ENCODE measurements at places on chromosomes 11 and 22. TPM values are rescaled to one million over a fixed set of nuclear protein-coding genes. Genes with fewer than 3 reads are reported as not detected.
A peak's percentile ranks its signal among the peaks of the same experiment; 100 is the strongest.

DNA sequence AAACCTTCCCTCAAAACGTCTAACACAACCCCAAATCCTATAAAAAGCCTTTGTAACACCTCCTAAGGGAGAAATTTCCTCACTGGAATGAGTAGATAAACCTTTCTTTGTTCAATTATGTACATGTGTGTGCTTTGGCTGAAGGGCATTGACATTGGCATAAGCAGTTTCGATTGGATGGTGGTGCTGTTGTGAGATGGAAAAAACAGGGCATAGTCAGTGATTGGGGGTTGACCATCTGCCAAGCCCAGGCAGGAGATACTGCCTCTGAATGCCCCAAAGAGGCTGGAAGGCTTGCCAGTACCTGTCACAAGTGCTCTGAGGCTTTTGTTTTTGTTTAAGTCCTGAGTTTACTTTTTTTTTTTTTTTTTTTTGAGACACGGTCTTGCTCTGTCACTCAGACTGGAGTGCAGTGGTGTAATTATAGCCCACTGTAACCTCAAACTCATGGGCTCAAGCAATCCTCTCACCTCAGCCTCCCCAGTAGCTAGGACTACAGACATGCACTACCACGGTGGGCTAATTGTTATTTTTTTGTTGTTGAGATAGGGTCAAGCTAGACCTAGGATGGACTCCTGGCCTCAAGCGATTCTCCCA, 1.2 kb upstream of the CCDC117 start:
- no peak overlapping the region for H3K4me3 ChIP-seq
- DNase-seq = no peak
- H3K27me3 ChIP-seq = no peaks in the 10 kb centered on the region
- no peaks in the 10 kb centered on the region for H3K4me1 ChIP-seq
- H3K27ac ChIP-seq = no peak overlapping the region
- H3K36me3 ChIP-seq = peaks cover 19% of the 10 kb centered on the region

ELFN2 gene
- polyA plus RNA-seq = 2.8 TPM

GRCh38 chr11:124536520-124536919, 6.9 kb downstream of the OR8B12 start:
- no peak overlapping the region for H3K27ac ChIP-seq
- peaks cover 8% of the 10 kb centered on the region for H3K27me3 ChIP-seq
- H3K4me3 ChIP-seq = no peak overlapping the region

DNA sequence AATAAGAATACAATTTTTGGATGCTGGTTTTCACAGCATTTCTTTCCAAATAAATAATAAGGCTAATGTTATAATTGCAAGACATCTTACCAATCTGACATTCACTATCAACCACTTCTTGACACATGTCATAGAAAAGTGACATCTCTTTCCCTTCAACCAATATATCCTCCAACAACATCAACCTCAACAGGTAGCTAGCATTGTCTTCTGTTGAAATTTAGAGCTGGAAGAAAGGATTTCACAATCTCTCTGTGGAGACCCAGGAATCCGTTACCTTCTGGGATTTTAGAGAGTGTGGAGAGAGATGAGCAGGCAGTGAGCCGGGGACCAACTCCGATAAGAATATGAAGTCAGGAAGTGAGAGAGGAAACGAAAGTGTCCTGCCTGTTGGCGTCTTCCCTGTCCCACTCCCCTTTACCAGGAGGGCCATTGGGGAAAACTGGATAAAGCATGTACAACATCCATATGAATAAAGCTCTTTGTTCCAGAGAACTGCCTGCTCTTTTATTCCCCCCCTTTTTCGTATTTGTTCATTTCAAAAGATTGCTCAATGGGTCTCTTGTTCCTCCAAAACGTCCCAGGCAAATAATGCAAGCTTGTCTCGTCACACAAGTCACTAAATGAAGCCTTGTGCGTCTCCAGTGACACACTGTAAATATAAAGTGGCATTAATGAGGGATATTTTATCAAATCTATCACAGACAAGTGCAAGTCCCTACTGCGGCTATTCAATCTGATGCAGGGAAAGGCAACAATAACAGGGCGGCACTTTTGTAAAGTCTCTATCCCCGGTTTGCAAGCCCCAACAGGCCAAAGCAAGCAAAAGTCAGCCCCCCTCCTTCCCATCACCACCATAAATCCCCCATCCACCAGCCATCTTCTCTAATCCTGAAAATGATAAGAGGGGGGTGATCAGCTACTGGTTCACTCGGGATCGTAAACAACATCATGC, 3.4 kb downstream of the CADM1 start:
- H3K4me3 ChIP-seq = peak overlapping the region; percentile 84
- peak overlapping the region; percentile 22 for H3K27ac ChIP-seq
- H3K36me3 ChIP-seq = no peaks in the 10 kb centered on the region
- peak; percentile 26 for DNase-seq
- H3K4me1 ChIP-seq = 0 out of 2 replicates have a peak, but pooled peaks cover 3% of the 10 kb centered on the region

DNA sequence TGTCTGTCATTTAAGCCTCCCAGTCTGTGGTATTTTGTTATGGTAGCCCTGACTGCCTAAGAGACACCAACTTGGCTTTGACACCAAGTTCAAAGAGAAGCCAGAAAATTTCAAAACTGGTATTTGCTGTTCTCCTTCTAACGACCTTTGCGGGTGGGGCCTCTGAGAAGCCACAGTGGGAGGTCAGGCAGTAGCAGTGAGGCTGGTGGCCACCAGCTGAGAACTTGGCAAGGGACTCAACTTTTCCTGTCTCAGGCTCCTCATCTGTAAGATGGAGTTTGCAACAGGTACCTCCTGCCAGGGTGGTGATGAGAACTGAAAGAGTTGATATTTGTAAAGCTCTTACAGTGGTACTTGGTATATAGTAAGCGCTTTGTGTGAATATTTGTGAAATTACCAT, 183.4 kb downstream of the BCR start:
- H3K4me3 ChIP-seq = no peak overlapping the region
- no peak overlapping the region for H3K27ac ChIP-seq
- no peaks in the 10 kb centered on the region for H3K4me1 ChIP-seq
- no peak for DNase-seq
- H3K27me3 ChIP-seq = peaks cover 5% of the 10 kb centered on the region

DNA sequence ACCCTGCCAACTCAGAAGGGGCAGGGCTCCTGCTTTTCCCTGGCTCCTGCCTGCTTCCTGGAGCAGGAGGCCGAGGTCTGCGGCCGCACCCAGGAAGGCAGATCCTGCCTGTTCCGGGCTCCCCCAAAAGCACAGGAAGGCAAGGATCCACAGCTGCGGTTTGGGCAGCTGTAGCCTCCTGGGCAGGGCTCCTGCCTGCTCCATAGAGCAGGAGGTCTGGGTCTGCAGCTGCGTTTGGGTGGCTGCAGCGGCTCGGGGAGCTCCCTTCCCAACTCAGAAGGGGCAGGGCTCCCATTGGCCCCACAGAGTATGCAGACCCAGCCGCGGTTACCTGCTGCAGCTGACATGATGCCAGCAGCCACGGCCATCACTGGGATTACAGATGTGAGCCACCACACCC, 5.5 kb downstream of the UPK2 start:
- DNase-seq = no peak
- H3K36me3 ChIP-seq = no peaks in the 10 kb centered on the region
- no peaks in the 10 kb centered on the region for H3K27me3 ChIP-seq
- H3K4me3 ChIP-seq = no peak overlapping the region
- H3K27ac ChIP-seq = no peak overlapping the region
- H3K4me1 ChIP-seq = no peaks in the 10 kb centered on the region

- no peaks in the 10 kb centered on the region for H3K27me3 ChIP-seq
- H3K4me3 ChIP-seq = no peak overlapping the region
- H3K27ac ChIP-seq = no peak overlapping the region
Measured at GRCh38 chr11:42025121-42025803, 565.8 kb upstream of the LRRC4C start.

- H3K4me3 ChIP-seq = no peak overlapping the region
- no peaks in the 10 kb centered on the region for H3K36me3 ChIP-seq
- DNase-seq = no peak
- H3K27ac ChIP-seq = no peak overlapping the region
- H3K27me3 ChIP-seq = no peaks in the 10 kb centered on the region
Measured at GRCh38 chr11:116611998-116612620, 160.7 kb downstream of the BUD13 start.

DNA sequence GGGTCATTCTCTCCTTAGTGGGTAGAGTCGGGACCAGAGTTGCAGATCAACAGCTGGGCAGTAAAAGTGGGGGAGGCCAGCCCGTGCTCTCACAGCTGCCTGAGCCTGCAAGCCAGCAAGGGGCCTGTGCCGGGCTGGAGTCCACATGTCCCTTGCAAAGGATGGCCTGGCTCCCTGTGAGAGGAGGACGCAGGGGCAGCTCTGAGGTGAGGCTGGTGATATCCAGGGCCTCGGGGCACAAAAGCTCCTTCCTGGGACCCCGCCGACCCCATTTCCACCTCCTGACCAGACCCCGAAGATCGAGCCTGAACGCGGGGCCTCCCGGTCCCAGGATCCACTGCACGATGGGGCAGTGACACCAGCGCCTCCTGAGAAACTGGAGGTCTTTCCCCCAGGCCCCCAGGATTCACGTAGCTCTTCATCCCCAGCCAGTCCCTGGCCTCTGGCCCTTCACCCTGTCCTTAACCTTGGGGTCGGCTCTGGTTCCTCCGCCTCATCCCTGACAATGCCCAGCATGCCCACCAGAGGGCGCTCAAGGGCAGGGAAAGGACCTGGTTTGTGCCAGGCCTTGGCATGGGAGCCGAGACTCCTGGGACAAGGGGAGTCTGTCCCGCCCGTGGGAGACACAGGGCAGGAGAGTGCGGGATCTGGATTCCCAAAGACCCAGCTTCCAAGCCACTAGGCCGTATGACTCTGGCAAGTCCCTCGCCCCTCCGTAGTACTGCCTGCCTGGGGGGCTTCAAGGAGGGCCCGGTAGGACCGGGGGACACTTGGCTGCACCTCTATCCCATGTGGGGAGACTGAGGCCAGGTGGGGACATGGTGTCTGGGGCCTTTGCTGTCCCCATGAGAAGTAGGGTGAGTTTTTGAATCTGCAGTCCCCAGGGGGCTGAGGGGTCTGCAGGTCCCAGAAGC, 17.8 kb upstream of the WNT7B start:
- DNase-seq = peak; percentile 88
- no peaks in the 10 kb centered on the region for H3K36me3 ChIP-seq
- H3K27ac ChIP-seq = peak overlapping the region; percentile 96
- H3K27me3 ChIP-seq = no peaks in the 10 kb centered on the region
- H3K4me1 ChIP-seq = peaks cover 30% of the 10 kb centered on the region

GRCh38 chr22:29152045-29152953, 53.4 kb upstream of the EMID1 start:
- H3K4me1 ChIP-seq = peaks cover 4% of the 10 kb centered on the region
- no peaks in the 10 kb centered on the region for H3K27me3 ChIP-seq
- no peaks in the 10 kb centered on the region for H3K36me3 ChIP-seq
- no peak overlapping the region for H3K27ac ChIP-seq
- no peak for DNase-seq

DNA sequence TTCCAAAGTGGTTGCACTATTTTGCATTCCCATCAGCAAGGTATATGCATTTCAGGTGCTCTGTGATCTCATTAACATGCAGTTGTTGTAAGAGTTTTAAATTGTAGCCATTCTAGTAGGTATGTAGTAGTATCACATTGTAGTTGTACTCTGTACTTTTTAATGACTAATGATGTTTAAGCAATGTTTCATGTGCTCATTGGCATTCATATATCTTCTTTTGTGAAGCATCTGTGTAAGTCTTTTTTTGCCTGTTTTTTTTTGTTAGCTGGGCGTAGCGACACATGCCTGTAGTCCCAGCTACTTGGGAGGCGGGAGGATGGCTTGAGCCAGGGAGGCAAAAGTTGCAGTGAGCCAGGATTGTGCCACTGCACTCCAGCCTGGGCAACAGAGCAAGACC, 11.3 kb upstream of the TRIM29 start:
- H3K36me3 ChIP-seq = no peaks in the 10 kb centered on the region
- H3K27ac ChIP-seq = no peak overlapping the region
- H3K4me3 ChIP-seq = no peak overlapping the region
- no peaks in the 10 kb centered on the region for H3K4me1 ChIP-seq

- peaks cover 31% of the 10 kb centered on the region for H3K4me1 ChIP-seq
- DNase-seq = peak; percentile 27
- H3K36me3 ChIP-seq = no peaks in the 10 kb centered on the region
- no peak overlapping the region for H3K27ac ChIP-seq
- H3K4me3 ChIP-seq = no peak overlapping the region
Measured at GRCh38 chr11:76793391-76794291, 10.5 kb downstream of the TSKU start.
